NCI-H1694 (cell line): ENCODE measurements at places on chromosomes 3 and 15.

- DNase-seq = no peak
These were observed 9.1 kb downstream of the ZDHHC3 start for GRCh38 chr3:44966795-44967278.

- DNase-seq = no peak
These were observed 43.7 kb downstream of the CASR start for GRCh38 chr3:122227036-122227781.

DNA sequence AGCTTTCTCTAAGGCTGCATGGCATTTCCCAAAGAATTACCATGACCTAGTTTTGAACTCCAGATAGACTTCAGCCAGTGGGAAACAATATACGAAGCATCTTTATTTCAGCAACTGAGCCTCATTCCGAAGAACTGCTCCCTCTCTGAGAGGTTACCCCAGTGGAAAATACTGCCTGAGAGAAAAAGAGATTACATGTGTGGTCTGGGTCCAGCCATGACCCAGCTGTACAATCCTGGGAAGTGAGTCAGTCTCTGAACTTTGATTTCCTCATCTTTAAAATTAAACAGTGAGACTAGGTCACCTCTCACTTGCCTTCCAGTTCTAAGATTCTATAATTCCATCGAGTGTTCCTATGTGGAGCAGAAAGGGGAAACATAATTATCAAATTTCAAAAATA lies 42.4 kb downstream of the TNIK start:
- DNase-seq = no peak

- DNase-seq = no peak
These were observed 48.0 kb upstream of the SCAANT1 start for GRCh38 chr3:63960048-63960711.

DNA sequence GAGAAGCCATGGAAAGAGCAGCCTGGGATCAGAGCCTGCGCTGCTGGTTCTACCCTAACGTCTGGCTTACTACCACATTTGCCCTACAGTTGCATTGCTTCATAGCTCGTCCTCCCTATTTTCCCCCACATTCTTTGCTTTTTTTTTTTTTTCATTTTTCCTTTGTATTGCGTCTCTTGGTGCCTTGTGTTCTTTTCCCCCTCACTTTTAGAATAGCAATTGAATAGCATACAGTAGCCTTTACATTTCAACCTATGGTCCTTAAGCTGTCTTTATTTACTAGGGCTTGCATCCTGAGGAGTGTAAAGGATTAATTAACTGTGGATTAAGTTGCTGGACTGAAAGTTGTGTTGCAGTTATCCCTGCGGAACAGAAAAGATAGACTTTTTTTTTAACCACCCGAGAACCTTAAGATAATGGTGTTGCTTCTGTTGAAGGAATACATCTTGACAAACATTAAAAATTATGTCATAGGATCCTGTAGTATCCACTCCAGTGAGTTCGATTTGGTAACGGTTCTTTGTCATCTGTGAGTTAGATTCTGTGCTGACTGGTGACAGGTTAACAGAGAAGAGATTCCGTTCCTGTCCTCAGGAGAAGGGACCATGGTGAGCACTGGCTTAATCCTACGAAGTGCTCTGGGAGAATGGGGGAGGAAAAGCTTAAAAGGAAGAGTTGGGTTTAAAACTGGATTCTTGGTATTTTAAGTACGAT lies 417.4 kb upstream of the NAALADL2 start:
- peak; percentile 60 for DNase-seq

GRCh38 chr3:56355570-56356185 lies 112.6 kb downstream of the ERC2 start:
- DNase-seq = no peak

DNA sequence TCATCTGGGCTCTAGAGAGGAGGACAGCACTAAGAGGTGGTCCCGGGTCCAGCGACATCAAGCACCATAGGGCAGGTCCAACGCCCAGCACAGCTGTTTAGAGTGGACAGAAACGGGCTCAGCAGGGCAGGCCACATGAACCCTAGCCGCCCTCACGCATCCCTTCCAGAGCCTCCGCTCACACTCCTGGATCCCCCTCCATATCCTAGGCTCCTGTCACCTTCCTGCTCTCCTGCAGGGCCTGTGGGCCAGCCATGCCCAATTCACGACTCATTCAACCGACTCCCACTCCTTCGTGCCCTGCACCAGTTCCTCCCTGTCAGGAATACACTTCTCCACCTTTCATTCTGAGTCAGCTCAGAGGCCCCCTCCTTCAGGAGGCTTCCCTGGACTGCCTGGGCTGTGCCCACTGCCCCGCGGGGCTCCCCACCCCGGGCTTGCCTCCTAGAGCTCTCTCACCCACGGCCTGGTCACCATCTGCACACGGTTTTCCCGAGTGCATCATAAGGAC lies 90.2 kb downstream of the LINGO1 start:
- no peak for DNase-seq

DNA sequence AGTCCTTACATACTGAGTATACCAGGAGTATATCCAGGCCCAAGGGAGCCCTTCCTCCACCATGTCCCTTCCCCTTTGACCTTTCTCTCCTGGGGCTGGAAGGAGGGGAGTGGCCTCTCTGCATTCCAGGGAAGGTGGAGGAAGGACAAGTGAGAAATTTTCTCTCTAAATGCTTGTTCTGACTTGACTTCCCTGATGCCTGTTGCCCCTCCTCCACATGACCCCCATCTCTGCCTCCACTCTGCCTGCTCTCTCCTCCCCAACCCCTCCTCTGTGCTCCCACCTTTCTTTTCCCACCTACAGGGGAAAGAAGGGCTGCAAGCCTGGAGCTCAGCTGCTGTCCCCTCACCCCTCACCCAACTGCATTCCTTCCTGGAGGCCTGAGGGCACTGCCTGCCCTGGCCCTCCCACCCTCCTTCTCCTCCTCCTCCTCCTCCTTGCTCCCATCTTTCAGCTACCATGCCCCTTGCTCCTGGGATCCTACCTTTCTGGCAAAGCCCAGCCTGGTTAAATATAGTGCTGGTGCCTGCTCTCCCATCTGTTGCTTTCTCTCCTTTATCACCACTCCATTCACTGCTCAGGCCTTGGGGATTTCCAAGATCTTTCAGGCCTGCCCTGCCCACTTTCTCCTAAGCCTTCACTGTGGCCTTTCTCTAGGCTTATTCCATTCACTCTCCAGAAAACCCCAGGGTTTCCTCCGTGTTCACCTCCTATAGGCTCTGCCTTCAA lies 8.5 kb upstream of the DAG1 start:
- no peak for DNase-seq

DNA sequence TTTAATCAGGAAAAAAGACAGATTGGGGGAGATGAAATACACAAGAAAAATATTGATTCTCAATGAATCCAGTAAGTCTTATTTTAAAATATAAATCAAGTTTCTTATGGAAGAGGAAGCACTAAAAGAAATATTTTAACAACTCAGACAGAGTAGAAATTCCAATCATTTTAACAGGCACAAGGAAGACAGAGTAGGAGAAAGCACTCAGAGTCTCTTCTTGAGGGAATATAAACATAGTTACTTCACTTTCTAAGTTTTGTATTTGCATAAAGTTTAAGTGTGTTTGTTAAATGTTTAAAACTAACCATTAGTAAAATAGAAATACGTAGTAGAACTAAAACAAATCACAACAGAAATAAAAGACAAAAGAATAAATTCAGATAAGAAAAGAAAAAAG lies 24.5 kb upstream of the RTP4 start:
- no peak for DNase-seq

DNA sequence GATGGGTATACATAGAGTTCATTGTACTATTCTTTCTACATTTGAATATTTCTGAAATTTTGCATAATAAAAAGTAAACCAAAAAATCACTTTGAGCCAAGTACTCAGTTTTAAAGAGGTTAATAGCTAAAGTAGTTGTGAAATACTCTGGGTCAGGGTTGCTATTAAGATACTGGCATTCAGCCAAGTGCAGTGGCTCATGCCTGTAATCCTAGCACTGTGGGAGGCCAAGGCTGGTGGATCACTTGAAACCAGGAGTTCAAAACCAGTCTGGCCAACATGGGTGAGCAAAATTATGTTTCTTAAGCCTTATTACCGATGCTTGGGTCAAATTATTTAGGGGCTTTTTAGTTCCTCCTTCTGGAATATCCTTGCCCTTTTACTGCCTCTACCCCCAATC lies 122.0 kb upstream of the MELTF start:
- DNase-seq = no peak

GRCh38 chr3:138408751-138409570 lies 25.5 kb upstream of the ESYT3 start:
- no peak for DNase-seq

DNA sequence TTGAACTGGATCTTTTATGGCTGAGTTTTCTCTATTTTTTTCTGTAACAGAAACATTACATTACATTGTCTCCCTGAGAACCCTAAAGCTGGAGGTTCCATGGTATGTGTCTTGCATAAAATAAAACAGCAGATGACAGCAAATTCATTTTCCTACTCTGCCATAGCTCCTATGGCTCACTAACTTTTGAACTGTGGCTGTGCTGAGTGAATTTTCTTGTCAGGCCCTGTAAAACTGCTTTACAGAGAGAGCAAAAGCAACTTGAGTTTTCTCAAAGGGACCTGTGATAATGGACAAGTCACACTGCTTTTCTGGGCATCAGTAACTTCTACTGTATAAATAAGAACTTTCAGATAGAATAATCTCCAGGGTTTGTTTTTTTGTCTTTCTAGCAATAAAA lies 129.9 kb upstream of the TSC22D2 start:
- DNase-seq = no peak

- DNase-seq = no peak
These were observed 40.2 kb downstream of the CLEC3B start for GRCh38 chr3:45066109-45066801.

GRCh38 chr3:151112731-151113130 lies 27.3 kb downstream of the MED12L start:
- no peak for DNase-seq

DNA sequence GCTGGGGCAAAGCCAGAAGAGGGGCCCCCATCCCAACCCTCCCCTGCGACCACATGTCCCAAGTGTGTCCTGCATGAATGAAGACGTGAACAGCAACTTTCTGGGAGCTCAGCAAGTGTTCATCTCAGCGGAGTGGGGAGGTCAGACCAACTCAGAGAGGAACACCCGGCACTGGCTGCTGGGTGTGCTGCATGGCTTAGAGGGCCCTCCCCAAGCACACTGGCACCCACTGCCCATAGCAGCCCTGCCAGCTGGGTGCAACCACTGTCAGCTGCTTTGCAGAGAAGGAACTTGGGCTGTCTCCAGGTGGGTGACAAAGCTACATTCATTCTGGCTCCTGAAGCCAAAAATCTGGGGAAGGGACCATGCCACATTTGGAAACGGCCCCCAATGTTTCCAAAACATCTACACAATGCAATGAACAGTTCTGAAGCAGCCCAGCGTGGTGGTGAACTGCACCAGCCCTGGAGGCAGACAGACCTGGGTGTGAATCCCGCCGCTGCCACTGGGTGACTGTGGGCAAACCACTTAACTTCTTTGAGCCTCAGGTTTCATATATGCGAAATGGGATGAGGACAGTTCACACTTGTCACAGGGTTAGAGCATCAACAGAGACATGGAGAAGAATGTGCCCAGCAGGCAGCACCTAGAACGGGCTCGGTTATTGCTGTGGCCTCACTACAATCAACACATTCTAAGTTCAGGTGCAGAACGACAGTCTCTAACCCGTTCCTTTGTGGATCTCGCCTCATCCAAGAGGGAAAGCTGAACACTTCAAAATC lies 145.4 kb downstream of the NUP210 start:
- DNase-seq = no peak

DNA sequence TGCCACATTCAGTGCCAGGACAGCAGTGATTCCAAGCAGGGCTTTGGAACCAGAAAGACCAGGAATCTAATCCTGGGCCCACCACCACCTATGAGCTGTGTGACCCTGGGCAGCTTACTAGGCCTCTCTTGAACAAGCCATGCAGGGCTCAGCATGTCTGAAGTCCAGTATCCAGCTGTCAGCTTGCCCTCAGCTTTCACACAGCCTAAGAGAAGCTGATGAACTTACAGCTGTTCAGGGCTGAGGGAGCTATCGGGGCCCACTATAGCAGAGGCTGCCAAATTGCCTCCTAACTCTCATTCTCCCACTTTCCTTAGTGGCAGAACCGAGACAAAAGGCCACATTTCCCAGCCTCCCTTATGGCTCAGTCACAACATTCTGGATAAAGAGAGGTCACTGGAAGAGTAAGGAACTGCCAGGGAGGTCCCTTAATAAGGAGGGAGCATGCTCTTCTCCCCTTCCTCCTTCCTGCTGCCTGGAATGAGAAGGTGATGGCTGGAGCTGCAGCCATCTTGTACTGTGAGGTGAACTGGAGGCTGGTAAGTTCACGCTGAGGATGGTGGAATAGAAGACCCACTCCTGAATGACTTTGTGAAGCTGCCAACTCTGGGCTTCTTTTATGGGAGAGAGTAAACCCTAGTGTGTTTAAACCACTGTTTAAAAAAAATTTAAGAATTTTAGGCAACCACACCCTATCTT lies 34.5 kb downstream of the FEM1B start:
- no peak for DNase-seq

DNA sequence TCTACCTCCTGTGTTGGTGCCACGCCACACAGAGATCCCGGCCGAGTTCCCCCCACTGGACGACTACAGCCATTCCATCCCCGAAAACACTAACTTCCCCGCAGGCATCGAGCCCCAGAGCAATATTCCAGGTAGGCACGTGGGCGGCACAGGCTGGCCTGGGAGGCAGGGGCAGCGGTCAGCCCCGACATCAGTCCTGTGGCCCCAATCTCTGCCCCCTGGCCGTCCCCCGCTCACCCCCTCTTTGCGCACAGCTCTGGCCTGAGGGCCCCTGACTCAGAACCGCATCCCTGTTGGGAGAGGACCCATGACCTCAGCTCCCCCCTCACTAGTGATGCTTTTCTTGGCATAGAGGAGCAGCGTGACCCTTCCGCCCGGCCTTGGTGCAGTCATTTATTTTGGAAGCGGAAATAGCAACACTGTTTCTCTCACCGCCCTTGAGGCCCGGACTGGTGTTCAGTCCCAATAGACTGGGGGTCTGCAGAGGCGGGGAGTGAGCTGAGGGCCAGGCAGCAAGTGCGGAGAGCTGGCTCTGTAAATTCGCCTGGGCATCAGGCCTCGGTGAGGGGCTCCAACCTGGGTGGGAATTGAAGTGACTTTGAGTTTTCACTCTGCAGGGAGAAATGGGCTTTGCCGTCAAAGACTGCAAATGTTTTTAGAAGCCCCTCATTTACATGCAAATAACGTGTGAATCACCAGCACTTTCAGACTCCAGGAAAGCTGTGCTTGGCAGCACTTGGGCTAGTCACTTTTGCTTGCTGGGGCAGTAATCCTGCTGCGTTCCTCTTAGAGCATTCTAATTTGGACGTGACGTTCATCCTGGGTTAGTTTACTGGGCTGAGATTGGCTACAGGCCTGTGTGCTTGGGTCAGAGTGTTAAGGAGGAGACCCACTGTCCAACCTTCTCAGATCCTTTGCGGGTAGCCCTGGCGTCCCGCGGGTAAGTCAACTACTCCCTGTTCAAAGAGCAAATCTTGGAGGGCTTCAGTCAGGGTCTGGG lies 88.9 kb downstream of the AAGAB start:
- no peak for DNase-seq

DNA sequence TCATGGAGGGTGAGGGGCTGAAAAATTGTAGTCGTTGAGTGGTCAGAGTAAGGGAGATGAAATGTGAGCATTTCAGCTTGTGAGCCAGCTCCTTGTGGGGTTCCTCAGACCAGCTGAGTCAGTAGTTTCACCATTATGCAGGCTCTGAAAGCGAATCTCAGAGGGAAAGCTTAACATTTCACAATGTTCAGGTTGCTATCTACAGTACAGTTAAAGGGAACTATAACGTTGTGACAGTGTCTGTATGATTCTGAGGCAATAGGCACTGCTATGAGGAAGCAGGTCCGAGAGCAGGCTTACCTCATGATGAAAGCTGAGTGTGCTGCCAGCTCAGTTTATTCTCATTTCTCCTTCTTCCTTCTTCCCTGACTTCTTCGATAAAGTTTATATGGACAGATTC lies 469.6 kb downstream of the EDEM1 start:
- no peak for DNase-seq

GRCh38 chr3:171830518-171830875 lies 12.7 kb upstream of the TMEM212 start:
- no peak for DNase-seq
